ENCODE measurements at places on chromosomes 3 and 15.

- no peak for DNase-seq
Measured at GRCh38 chr3:48422272-48422671, 7.6 kb downstream of the PLXNB1 start.

- no peak for DNase-seq
Measured at GRCh38 chr3:54954022-54954421, 26.2 kb upstream of the LRTM1 start.

DNA sequence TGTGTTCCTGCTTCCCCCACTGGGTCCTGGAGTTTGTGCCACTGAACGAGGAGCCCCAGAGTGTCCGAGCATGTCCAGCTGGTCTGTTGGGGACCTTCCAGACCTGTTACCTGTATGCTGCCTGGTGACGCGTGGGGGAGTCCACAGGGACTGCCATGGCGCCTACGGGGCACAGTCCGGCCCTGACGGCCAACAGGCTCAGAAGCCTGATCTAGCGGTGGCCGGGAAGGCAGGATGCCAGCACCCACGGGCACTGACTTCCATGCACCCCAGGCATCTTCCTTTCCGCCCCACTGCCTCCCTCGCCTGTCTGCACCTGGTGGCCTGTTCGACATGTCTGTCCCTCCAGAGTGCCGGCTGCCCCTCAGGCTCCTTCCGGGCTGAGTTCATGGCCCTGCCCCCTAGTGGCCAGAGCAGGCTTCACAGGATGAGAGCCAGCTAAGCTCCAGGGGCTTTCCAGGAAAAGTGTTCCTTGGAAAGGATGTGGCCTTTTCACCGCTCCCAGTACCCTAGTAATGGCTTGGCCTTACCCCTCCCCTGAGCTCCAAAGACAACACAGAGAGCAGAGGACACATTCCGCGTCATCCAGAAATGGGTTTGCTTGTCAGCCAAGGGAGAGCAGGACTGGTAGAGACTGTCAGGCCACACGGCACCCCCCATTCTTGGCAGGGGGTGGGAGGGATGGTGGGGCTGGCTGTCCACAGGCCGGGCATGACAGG, 35.7 kb downstream of the NGRN start:
- peak; percentile 46 for DNase-seq

DNA sequence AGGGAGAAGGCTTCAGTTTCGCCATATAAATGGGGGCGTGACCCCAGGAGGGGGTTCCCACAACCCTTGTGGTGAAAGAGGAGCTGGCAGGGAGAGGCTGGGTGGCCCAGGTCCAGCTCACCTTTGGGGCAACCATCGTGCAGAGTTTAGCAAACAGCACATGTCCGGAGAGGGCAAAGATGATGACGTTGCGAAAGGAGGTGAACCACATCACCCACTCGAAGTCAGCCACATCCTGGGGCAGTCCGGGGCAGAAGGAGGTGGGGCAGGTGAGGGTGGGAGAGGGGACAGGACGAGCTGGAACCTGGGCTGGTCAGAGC, 3.7 kb downstream of the HHATL start:
- no peak for DNase-seq

DNA sequence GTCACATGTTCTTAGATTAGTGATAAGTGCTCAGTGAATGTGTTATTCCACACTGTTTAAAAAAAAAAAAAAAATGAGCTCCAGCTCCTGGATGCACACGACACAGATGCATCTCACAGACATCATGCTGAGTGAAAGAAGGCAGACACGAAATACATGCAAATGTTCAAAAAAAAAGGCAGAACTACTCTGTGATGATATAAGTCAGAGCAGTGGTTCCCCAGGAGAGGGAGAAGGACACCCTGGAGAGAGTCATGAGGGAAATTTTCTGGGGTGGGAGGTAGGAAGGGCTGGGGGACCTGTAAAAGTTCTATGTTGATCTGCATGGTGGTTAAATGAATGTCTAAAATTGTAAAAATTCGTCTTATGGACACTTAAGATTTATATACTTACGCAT, 4.3 kb downstream of the CSRNP1 start:
- no peak for DNase-seq

DNA sequence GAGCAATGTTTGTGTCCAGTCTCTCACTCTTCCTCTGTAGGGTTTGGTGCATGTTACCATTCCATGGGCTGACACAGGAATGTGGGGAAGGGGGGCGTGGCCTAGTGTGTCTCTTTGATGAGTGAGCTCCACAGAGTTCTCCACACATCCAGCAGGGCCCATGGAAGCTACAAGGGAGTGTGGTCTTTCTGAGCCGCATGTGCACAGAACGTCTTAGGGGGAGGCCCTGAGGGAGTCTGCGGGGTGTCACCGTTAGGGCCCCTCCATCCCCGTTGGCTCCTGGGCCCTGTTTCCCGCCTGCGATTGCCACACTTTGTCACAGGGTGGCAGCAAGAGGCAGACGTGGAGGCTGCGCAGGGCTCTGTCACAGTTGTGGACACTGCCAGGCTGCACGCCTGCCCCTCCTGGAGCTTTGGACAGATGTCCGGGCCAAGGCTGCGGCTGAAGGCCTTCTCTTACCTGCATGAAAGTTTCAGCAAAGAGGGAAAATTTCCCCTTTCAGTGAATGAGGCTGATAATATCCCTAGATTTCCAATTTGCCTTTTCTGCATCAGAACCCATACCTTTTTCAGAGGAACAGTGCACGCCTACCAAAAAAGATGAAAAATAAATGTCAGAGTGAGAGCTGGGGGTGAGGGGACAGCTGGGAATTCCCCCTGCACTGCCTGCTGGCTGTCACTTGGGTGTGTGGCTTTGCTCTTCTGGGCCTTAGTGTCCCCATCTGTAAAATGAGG, 24.3 kb downstream of the CACNA2D3 start:
- no peak for DNase-seq

DNA sequence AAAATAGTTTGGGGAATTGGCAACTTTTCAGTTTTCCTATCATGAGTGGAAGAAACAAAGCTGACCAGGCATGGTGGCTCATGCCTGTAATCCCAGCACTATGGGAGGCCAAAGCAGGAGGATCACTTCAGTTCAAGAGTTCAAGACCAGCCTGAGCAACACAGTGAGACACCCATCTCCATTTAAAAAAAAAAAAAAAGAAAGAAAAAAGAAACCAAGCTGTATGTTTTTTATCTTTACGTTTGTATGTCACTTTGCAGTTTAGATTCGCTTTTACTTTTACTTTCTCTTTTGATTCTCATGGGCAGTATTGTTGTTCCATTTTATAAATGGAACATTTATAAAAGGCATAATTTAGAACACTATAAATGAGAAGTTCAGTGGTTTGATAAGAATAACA, 31.2 kb upstream of the TNIK start:
- DNase-seq: no peak

DNA sequence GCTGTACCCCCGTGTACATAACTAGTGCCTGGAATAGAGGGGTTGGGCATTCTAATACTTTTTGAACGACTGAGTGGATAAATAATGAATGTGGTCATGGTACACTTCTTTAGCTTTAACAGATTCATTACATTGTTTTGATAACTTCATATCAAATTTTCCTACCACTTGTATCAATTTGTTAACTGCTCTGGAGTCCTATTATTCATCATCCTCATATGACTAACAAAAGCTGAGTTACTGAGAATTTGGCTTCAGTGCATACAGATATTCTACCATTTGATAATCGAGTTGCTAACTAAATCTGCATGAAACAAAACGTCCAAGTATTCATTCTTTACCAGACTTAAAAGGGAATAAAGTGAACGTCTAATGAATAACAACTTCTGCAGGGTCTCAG, 31.7 kb downstream of the FRMD5 start:
- no peak for DNase-seq

All from tibial nerve (tissue), 4 donors.